ENCODE measurements at places on chromosomes 13 and 19. TPM values are rescaled to one million over a fixed set of nuclear protein-coding genes. Genes with fewer than 3 reads are reported as not detected.

Gene CEACAM20
- total RNA-seq = not detected

Gene PRRG2
- 1.2 TPM for total RNA-seq

Gene LMTK3
- total RNA-seq = 0.15 TPM

Gene CRX
- not detected for total RNA-seq

Gene SMIM24
- total RNA-seq = not detected

Gene CLN5
- 35.4 TPM for total RNA-seq

Gene RNF113B
- total RNA-seq = not detected

Gene CGB2
- total RNA-seq = not detected

Gene CGB3
- total RNA-seq = not detected

Gene ZIK1
- 8.1 TPM for total RNA-seq

Gene C5AR1
- 0.17 TPM for total RNA-seq
